ENCODE measurements at places on chromosomes 3 and 15.

DNA sequence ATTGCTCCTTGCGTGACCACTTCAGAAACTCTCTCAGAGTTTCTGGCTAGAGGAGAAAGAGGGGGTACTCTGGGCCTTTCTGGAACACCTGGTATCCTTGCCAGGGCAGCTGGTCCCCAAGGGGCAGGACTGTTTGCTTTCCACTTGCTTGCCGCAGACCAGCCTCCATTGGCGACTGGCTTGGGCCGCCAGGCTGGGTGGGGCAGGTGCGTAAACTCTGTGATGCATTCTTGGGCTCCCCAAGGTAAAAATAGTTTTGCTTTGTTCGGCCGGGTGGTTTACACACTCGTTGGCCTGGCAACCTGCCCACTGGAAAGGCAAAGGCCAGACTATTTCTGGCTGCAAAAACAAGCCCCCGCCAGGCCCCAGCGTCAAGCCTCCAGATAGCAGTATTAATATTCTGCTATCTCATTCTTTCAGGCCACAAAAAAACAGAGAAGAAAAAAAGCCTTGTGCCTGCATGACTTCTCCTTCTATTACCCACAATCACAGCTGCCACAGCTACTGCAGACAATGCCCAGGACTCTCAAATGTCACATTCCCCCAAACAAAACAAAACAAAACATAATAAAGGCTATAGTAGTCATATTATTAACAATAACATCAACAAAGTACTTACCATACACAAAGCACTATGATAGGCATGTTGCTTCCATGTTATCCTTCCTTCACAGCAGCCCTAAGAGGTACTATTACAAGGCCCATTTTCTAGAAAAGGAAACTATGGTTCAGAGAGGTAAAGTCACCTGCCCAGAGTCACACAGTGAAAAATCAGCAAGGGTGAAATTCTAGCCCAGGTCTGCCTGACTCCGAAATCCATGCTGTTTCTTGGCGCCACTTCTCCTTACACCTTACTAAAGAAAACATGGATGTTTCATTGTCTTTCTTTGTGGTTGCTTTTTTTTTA lies 14.0 kb upstream of the SSUH2 start:
- DNase-seq: no peak

DNA sequence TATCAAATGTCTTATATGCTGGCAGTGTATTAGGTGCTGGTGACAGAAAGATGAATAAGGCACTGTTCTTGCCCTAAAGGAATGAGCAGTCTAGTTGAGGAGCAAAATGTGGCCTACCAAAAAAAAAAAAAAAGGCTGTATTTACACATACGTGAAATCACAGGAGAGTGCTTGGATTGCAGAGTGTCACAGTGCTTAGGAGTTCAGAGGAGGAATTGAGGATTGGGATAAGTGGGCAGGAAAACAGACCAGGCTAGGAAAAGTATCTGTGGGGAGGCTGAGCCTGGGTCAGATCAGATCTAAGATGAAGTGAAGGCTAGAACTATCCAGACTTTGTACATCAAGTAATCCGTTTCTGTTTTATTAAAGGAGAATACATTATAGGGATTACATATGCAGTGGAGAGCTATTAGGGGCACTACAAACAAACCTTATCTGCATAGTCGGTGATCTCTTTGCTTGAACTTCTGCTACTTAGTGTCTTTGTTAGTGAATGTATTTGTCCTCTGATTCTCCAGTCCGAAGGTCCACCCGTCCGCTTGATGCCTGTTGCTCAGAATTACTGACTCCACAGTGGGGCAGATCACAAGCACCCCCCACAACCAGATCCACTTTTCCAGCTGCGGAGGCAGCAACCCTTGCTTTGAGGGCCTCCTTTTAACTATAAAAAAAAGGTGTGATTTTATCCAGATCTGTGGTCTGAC lies 80.0 kb downstream of the FNDC3B start:
- DNase-seq: no peak

- peak; percentile 53 for DNase-seq
Measured at GRCh38 chr3:136250903-136251460, 842 bp downstream of the PCCB start.

DNA sequence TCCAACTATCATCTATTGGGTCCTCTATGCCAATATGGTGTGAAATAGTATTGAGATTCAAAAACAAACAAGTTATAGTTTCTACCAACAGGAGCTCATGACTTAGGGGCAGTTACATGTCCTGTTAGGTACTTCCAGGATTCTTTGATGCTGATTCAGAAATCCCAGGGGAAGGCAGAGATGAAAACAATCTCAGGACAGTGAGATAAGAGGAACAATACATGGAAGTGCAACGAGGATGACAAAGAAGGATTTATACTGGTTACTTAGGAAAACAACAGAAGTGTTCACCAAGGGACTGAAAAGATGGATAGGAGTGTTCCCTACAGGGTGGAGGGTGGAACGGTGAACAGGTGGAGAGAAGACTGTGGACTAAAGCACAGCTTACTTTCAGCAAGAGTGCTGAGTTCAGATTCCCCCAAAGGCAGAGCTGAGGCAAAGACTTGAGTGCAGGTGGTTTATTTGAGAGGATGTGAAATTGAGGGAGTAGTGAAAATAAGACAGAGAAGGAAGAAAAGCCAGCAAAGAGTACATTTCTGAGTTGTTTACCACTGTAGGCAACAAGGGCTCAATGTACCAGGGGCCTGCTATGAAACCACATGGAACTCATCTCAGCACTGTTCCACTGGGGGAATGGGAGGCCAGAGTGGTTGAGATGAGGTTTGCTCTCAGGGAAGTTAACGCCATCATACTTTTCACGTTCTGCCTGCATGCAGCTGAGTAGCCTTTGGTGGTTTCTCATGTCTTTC lies 68.1 kb downstream of the TRIM69 start:
- DNase-seq: no peak

DNA sequence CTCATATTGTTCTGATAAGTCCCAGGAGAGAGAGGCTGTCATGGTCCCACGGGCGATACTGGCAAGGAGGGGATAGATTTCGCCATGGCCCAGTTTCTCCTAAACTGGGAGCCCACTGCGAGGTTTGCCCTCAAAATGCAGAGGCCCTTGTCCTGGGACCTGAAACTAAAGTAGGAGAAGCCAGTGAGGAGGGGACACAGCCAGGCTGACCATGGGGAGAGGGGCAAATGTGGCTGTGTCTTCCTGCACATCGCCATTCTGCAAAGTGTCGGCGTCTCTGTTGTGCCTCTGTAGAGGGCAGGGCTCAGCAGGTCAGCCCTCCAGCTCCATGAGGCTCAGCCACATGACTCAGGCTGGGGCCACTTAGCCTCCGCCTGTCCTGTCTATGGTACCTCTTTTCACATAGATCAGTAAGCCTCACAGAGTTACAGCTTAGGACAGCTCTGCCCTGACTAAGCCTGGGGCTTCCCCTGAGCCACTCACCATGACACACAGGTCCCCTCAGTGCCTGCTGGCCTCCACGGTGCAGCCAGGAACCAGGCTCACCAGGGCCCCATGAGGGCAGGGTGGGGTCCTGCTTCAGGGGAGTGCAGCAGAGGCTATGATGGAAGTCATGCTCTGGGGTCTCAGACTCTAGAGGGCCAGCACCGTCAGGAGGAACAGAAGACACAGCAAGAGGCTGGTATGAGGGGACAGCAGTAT lies 28.6 kb upstream of the PLXNA1 start:
- DNase-seq: no peak

DNA sequence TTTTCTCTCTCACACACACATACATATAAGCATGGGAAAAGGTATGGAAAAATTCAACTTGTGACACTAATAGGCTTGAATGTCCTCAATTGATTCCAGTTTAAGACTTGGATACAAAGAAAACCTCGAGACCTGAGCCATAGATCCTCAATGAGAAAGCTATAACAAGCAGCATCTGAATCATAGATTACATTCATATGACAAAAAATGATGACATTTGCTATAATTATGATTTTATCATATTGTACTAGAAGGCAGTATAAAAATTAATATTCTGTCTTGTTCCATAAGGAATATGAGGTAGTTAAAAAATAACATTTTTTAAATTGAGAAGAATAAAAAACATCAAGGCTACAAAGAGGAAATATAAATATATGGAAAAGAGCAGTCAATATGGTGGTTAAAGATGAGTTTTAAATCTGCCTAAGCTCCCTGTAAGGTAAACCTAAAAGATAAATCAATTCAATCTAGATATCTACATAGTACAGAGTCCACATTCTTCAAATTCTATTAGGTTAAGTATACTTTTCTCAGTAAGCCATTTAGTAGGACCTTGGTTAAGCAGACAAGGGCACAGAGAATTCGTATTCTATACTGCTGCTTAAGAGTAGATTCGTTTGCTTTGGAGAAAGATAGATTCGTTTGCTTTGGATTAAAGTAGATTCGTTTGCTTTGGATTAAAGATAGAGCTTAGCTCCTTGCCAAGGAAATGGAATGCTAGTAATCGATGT lies 175.7 kb downstream of the STAG1 start:
- no peak for DNase-seq

- no peak for DNase-seq
Measured at GRCh38 chr3:79414806-79415205, 353.0 kb downstream of the ROBO1 start.

GRCh38 chr3:114089675-114090074 lies 33.1 kb downstream of the QTRT2 start:
- no peak for DNase-seq

DNA sequence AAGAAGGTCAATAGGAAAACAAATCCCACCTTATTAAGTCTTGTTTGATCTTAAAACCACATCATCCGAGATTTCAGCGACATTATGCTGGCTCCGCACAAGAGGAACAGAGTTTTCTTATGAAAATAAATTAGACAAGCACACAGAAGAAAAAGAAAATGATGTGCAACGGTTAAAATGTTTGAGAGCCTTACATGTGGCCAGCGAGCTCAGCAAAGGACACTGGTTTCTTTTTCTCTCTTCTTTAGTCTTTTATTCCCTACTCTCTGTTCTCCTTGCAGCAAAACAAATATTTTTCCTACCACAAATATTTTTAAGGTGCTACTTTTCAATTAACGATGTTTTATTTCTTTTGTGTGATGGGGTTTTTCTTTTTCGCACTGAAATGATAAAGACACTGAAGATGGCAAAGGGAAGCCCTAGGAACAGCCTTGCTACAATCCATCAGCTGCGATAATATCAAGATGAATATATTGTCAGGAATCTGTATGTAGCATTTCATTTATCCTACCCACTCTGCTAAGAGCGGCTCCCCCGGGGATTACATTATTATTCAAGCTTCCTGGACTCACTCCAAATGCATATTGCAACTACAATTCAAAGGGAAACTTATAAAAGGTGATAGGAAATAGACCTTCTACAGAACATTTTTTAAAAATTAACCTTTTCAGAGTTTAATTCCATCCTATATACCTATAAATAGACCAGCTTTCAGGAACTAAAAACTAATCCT lies 72.9 kb downstream of the ANXA2 start:
- no peak for DNase-seq

GRCh38 chr3:106288781-106289180 lies 420.0 kb upstream of the CBLB start:
- no peak for DNase-seq

GRCh38 chr3:12334786-12335185 lies 45.9 kb downstream of the PPARG start:
- DNase-seq: no peak

DNA sequence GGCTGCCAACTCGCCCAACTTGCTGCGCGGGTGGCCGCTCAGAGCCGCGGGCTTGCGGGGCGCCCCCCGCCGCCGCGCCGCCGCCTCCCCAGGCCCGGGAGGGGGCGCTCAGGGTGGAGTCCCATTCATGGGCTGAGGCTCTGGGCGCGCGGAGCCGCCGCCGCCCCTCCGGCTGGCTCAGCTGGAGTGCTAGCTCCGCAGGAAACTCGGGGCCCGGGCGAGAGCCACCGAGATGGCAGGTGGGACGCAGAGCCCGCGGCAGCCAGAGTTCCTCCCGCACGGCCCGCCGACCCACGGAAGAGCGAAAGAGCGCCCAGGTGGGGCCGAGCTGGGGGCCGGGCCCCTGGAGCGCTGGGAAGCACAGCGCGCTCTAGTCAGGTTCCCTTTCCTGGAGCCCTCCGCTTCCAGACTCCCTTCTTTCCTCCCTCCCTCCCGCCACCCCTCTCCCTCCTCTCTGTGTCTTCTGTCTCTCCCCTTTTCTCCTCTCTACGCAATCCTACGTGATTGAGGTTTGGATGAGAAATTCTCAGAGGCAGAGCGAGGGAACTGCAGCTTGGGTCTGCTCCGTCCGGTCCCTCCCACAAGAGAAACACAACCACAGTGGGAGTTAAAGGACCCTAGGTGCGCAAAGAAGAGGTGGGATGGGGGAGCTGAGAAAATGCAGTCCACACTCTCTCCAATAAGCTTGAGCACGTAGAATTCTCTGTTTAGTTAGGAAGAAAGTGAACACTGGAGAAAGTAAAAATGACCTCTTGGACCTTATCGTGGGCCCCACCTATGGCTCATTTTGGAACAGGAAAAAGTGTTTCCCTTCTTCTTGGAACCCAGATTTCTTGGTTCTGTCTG lies 317.3 kb downstream of the FGF12 start:
- DNase-seq: peak; percentile 23

GRCh38 chr3:124951511-124952281 lies 17.1 kb upstream of the MUC13 start:
- DNase-seq: no peak

Data from anterior cingulate cortex (tissue), 58 donors.